ENCODE measurements at places on chromosomes 12 and 14.
A peak's percentile ranks its signal among the peaks of the same experiment; 100 is the strongest.

DNA sequence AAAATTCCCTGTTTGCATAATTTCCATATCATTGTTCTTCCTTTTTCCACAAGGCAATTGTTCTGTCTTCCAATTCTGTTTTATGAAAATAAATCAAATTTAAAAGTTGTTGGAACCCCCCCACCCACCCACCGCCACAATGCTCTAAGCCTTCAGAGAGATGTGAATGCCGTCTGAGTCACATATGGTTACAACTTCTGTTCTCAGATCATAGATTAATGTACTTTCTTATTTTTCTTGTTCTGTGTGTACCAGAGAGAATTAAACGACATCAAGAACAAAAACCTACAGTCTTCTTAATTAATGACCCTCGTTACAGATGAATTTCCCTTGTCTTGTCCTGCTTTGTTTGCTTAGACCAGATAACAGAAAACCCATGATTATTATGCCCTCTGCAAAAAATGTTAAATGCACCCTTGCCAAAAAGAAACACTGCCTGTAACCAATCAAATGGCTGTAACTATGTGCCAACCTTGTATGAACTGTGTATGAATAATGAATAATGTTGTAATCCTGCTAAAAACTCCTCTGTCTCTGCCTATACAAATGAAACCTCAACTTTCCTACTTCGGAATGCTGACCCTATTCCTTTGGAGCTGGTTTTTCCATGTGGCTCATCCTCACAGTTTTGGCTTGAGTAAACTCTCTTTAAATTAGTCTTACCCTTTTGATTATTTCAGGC lies 14.0 kb downstream of the OR6S1 start:
- DNase-seq, result no peak

GRCh38 chr14:31965735-31966598 lies 111.1 kb upstream of the ARHGAP5 start:
- DNase-seq, result peak; percentile 63

DNA sequence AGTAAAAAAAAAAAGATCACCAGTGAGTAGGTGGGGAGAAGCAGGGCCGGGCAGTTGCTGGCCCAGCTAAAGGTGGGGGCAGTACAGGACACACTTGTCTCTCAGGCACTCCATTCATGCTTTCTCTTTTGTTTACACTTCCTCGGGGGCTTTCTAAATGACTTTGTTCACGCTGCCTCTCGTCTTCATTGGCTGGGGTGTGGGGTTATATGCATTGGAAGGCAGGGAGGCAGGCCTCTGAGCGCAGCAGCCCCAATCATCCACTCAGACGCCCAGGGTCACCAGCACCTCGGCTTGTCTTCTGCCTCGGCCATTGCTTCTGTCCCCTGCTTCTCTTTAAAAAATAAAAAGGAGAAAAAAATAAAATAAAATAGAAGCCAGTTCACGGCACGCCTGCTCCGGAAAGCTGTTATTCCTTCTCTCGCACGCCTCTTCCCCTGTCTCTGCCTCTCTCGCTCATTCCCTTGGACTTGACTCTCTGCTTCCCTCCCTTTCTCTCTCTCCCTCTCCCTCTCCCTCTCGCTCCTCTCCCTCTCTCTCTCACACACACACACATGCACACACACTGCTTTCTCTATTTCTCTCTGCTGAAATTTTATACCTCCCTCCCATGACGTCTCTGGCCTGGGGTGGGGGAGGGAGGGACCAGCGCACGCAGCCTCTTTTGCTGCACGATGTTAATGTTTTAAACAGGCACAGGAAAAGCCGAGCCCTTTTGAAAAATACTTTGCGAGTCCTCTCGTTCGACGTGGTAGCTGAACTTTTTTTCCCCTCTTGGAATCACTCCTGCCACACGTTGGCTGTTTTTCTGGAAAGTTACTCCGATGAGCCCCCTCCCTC lies at the start of gene TGFB3:
TGFB3 (minus strand) TSS at position 570 of the 840 bp plus-strand sequence. CDS start 1,102 bp downstream, outside the sequence.
- DNase-seq, result peak; percentile 76

DNA sequence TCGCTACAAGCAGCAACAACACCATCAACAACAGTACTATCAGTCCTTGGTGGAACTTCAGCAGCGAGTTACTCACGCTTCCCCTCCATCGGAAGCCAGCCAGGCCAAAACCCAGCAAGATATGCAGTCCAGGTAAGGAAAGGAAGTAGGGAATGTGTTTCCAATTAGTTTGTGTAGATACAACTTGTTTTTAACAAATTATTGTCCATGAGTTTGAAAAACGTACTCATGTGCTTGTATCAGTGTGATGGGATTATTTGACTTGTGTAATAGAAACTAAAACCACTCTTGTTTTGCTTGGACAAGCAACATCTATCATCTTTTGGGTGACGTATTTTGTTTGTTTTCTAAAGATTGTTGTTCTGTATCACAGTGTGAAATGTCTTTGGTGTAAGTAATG lies 137.9 kb downstream of the NAV3 start:
- DNase-seq, result no peak

GRCh38 chr12:33041562-33041961 lies 145.0 kb upstream of the PKP2 start:
- DNase-seq, result no peak

- DNase-seq, result no peak
Observed at GRCh38 chr12:73159954-73160353, 887.8 kb downstream of the TRHDE start.

DNA sequence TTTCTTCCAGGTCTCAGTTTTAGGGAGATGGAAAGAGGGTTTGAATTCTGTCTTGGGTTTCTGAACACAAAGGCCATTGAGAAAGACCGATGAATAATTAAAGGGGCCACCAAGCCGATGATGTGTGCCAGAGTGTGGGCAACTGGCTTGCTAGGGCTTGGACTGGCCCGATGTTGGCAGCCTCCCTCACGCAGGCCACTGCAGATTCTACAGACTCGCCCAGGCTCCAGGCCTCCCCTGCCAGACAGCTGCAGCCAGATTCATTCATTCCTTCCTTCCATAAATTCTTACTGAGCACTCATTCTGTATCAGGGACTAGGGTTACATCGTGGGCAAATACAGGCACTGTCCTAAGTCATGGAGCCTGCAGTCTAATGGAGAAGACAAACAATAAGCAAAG lies 34.9 kb downstream of the ACTN1 start:
- DNase-seq, result no peak

DNA sequence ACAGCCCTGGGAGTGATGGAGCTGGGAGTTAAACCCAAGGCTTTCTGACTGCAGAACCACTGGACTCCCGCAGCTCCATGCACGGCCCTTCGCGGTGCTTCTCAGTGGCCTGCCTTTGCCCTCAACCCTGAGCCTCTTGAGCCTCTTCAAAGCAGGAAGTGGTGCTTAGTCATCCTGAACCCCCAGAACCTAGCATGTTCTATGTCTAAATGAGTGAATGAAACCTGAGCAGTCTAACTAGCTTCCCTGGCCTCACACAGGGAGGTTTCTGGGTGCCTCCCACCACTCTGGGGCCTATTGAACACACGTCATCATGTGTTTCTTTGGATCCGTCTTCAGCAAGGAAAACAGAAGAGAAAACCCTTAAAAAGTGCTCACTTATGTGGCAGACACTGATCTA lies 117.9 kb upstream of the SFSWAP start:
- DNase-seq, result no peak

DNA sequence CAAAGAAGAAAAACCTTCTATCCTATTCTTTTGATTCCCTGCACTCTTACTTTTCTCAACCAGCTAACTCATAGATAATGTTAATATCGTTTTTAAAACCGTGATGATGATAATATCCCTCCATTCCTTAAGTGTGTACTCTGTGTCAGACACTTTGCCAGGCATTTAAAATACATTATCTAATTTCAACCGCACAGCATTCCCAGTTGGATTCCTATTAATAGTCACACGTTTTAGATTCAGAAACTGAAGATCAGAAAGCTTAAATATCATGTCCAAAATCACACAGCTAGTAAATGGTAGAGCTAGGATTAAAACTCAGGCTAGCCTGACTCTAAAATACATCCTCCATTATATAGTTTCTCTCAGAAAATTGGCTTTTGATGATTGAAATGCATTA lies 366.0 kb downstream of the NELL2 start:
- DNase-seq, result no peak

DNA sequence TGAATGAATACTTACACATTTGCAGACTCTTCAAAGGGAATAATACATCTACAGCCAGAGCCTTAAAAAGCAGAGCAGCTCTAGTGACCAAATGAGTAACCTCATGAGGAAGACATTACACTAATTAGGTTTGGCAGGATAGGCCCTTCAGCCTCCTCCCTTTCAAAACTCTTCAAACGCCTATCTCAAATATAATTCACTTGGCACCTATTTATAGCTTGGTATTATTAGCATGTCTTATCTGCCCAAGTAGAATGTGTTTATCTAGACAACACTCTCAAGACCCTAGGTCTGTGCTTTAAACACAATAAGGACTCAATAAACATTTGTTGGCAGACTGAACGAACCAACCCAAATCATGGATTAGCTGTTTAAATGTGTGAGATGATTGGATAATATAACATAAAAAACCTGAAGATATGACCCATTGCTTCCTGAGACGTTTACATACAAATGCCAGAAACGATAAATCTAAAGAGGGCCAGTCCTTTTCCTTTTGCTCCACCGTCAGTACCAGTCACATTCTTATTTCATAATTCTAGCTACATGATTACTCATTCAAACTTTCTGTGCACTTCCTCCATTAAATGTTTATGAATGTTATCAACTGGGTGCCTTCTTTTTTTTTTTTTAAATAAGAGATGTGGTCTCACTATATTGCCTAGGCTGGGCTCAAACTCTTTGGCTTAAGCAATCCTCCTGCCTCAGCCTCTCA lies 123.3 kb downstream of the CEP83 start:
- DNase-seq, result no peak

DNA sequence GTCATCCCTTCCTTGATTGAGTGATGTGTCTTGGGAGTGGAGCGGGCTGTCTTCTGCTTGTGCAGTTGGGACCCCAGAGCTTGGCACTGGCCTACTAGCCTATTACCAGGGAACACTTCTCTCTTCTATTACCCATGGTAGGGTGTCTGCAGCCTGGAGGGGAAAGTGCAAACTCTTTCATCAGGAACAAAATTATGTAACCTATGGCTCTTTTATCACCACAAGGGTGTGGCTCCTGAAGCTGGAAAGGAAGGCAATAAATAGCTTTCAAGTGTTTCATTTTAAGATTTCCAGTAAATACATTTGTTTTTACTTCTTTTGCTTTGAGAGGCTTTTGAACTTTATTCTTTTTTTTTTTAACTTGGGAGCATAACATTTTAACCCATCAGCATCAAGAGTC lies 349.7 kb upstream of the FAR2 start:
- no peak for DNase-seq

- no peak for DNase-seq
Observed at GRCh38 chr14:68735856-68736255, 57.0 kb downstream of the ZFP36L1 start.

DNA sequence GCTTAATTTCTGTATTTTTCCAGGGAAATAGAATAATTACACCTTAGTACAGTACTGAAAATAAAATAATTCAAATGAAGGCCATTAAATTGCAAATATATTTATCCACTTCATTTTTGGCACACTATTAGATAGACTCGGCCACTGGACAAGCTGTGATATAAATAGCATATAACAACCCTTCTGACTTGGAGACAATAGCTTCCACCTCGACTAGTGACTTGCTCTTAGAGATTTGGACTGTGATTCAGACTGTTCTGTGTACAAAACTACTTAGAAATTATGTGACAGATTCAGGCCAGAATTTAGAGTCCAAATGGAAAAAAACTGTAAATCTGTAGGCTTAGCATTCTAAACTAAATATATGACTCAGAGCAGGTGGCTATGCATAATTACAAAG lies 949.9 kb downstream of the LRFN5 start:
- no peak for DNase-seq

GRCh38 chr14:102474934-102475333 lies 34.6 kb downstream of the ANKRD9 start:
- no peak for DNase-seq
